ENCODE measurements at places on chromosomes 11 and 22.

- H3K36me3 ChIP-seq, result peaks cover 27% of the 10 kb centered on the region
- H3K27me3 ChIP-seq, result no peaks in the 10 kb centered on the region
- H3K4me1 ChIP-seq, result peaks cover 61% of the 10 kb centered on the region
- peak overlapping the region; percentile 89 for H3K27ac ChIP-seq
- DNase-seq, result peak; percentile 46
- H3K4me3 ChIP-seq, result peak overlapping the region; percentile 84
Observed at GRCh38 chr22:31488988-31489617, 539 bp downstream of the EIF4ENIF1 start.

GRCh38 chr22:47206164-47206563, 443.7 kb downstream of the TBC1D22A start:
- H3K27me3 ChIP-seq, result no peaks in the 10 kb centered on the region
- H3K36me3 ChIP-seq, result no peaks in the 10 kb centered on the region
- H3K4me1 ChIP-seq, result no peaks in the 10 kb centered on the region
- no peak overlapping the region for H3K27ac ChIP-seq

GRCh38 chr11:72758690-72759389, 6.6 kb upstream of the ARAP1 start:
- peaks cover 4% of the 10 kb centered on the region for H3K27me3 ChIP-seq
- H3K4me3 ChIP-seq, result no peak overlapping the region
- DNase-seq, result no peak
- peaks cover 12% of the 10 kb centered on the region for H3K4me1 ChIP-seq
- no peak overlapping the region for H3K27ac ChIP-seq
- no peaks in the 10 kb centered on the region for H3K36me3 ChIP-seq

- no peak for DNase-seq
- no peak overlapping the region for H3K4me3 ChIP-seq
- peaks cover 8% of the 10 kb centered on the region for H3K4me1 ChIP-seq
- no peaks in the 10 kb centered on the region for H3K36me3 ChIP-seq
- H3K27me3 ChIP-seq, result peaks cover 4% of the 10 kb centered on the region
- no peak overlapping the region for H3K27ac ChIP-seq
Observed at GRCh38 chr11:57900320-57900719, 123.4 kb upstream of the OR9Q1 start.

DNA sequence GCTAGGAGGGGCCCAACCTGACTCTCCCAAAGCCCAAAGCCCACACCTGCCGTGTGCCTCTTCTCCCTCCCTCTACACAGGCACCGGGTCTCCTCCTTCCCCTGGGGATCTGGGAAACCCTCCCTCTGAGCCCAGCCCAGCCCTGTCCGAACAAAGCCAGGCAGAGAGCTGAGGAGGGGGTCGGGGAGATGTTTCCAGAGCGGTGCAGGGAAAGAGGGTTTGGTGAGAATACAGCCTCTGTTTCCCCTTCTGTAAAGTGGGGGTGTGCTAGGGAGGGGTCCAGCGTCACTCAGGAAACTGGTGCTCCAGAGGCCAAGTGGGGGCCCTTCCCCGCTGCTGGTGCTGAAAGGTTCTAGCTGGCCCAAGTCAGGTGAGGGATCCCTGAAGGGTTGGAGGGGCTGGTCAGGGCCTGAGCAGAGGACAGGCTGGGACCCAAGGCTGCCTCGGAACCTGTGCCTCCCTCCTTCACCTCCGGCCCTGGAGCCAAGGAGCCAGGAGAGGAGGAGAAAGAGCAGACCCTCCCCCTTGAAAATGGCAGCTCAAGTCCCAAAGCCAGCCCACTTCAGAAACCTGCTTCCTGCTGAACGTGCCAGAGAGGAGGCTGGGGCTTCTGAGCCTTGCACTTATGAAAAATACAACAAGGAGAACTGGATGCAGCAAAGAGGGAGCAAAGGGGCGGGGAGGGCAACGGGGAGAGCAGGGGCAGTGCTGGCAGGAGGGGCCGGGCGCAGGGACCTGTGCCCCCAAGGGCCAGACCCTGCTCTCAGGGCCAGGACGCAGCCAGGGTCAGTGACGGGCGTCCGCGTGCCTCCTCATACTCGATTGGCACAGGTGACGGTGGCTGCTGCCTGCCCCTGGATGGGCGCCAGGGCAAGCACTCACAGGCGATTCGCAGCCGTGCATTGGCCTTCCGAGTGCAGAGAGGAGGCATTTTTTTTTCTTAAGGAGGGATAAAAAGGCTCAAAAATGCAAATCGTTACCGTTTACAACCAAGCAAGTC, 43.2 kb downstream of the MACROD1 start:
- peaks cover 20% of the 10 kb centered on the region for H3K27me3 ChIP-seq
- no peak for DNase-seq
- H3K4me1 ChIP-seq, result peaks cover 16% of the 10 kb centered on the region
- H3K4me3 ChIP-seq, result no peak overlapping the region

DNA sequence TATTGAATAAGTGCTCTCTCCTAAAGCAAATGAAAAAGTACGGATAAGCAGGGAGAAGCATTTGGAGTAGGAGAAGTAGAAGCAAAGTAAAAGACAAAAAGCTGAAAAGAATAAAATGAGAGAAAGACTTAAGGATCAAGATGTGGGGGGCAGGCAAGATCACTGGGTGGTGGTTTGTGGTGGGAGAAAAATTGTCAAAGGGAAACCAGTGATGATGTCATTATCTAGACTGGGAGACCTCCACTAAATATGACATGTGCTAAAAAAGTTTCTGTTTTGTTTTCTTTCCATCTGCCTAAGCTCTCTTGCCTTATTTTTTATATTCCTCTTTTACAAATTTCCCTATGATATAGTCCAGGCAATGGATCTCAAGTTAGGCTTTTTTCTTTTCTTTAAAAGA, 14.8 kb upstream of the MAML2 start:
- H3K27ac ChIP-seq, result no peak overlapping the region
- peaks cover 53% of the 10 kb centered on the region for H3K36me3 ChIP-seq
- H3K4me1 ChIP-seq, result peaks cover 19% of the 10 kb centered on the region
- H3K4me3 ChIP-seq, result no peak overlapping the region
- no peaks in the 10 kb centered on the region for H3K27me3 ChIP-seq
- no peak for DNase-seq

DNA sequence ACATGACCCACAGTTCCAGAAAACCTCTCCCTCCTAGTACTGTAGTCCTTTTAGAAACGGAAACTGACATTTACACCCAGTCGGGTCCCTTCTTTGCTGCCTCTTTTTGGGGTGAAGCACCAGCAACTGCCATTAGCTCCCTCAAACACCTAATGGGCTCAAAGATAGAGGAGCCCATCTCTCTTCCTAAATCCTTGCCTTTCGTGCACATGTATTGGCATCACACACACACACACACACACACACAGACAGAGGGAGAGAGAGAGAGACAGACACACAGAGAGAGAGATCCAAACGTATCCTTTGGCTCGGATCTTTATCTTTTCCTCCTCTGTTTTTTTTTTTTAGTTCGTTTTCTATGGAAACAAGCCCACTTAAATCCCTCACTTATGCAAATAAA, 716 bp downstream of the GRM5 start:
- no peaks in the 10 kb centered on the region for H3K36me3 ChIP-seq
- no peaks in the 10 kb centered on the region for H3K4me1 ChIP-seq
- H3K27ac ChIP-seq, result no peak overlapping the region
- DNase-seq, result no peak
- no peak overlapping the region for H3K4me3 ChIP-seq

DNA sequence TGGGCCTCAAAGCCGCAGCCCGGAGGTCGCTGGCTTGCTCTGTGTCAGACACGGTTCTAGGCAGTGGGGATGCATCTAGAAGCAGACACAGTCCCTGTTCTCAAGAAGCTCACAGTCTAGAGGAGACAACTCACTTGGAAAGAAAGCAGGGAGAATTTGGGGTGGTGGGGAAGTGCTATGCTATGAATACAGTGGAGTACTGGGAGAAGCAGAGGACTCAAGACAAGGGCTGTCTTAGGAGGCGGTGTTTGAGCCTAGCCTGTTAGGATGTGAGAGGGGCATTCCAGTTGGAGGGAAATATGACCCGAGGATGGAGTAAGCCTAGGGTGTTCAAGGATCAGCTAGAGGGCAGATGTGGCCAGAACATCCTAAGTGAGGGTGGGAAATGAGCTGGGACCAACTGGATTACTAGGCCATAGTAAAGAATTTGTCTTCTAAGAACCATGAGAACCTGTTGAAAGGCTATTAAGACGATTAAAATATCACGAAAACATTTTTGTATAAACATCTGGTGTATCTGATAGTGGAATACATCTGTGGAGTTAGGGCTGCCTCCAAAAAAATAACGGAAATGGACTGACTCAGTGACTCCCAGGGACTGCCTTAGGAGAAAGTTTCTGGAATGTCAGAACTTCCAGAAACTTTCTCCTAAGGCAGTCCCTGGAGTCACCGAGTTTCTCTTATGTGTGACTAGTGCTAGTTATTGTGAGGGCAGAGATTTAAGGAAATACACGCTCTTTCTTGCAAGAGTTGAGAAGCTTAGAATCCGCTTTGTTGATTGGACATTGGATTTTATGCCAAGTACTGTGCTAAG, 1.1 kb upstream of the PITPNB start:
- H3K4me3 ChIP-seq, result peak overlapping the region; percentile 100
- H3K27me3 ChIP-seq, result peaks cover 7% of the 10 kb centered on the region
- H3K36me3 ChIP-seq, result peaks cover 48% of the 10 kb centered on the region

- H3K27me3 ChIP-seq, result peaks cover 77% of the 10 kb centered on the region
- DNase-seq, result no peak
- H3K36me3 ChIP-seq, result no peaks in the 10 kb centered on the region
- peaks cover 2% of the 10 kb centered on the region for H3K4me1 ChIP-seq
Observed at GRCh38 chr22:45867118-45867905, 109.7 kb downstream of the WNT7B start.

GRCh38 chr11:96385187-96385586, 4.5 kb downstream of the CCDC82 start:
- no peaks in the 10 kb centered on the region for H3K27me3 ChIP-seq
- H3K27ac ChIP-seq, result no peak overlapping the region
- DNase-seq, result no peak
- H3K4me3 ChIP-seq, result no peak overlapping the region
- H3K36me3 ChIP-seq, result peaks cover 41% of the 10 kb centered on the region
- peaks cover 45% of the 10 kb centered on the region for H3K4me1 ChIP-seq

GRCh38 chr11:28470180-28470579, 362.0 kb downstream of the METTL15 start:
- no peak for DNase-seq
- H3K27ac ChIP-seq, result no peak overlapping the region
- H3K27me3 ChIP-seq, result no peaks in the 10 kb centered on the region

DNA sequence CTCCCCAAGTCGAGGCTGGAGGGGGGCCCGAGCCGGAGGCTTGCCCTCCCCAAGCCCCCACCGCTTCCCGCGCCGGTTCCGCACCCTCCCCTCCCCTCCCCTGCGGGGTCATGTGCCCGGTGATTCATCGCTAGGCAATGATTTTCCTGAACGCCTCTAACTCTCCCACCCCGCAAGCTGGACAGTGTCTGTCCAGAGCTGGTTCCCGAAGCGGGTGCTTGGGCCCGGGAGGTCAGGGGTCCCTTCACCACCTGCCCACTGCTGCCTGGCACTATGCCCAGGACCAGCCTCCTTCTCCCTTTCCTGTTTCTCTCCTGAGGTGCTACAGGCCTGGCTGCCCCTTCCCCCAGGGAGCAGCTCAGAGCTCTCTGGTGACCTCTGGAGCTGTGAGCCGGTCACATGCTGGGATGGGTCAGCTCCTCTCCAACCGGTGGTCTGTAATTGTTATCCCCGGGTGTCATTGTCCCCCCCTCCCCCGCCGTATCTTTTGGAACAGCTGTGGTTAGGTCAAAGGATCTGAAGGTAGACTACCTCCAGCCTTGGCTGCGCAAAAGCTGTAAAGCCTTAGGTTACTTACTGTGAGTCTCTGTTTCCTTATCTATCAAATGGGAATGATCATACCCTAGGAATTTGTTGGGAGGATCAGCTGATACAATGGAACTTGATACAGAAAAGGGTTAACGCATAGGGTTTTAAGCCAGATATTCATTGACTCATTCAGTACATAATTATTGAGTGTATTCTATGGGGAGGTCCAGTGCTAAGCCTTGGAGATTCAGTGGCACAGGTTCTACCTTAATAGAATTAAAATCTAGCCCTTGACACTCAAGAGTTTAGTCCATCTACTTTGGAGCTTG, 753 bp downstream of the STX3 start:
- H3K4me3 ChIP-seq, result peak overlapping the region; percentile 78
- peaks cover 16% of the 10 kb centered on the region for H3K27me3 ChIP-seq
- DNase-seq, result peak; percentile 62
- peaks cover 29% of the 10 kb centered on the region for H3K4me1 ChIP-seq

GRCh38 chr11:134512571-134513538, 100.8 kb upstream of the B3GAT1 start:
- H3K4me3 ChIP-seq, result no peak overlapping the region
- no peak overlapping the region for H3K27ac ChIP-seq
- peaks cover 18% of the 10 kb centered on the region for H3K27me3 ChIP-seq
- no peaks in the 10 kb centered on the region for H3K36me3 ChIP-seq
- H3K4me1 ChIP-seq, result no peaks in the 10 kb centered on the region
- DNase-seq, result peak; percentile 12

GRCh38 chr11:130550150-130550549, 101.7 kb downstream of the ADAMTS15 start:
- no peak overlapping the region for H3K4me3 ChIP-seq
- H3K27ac ChIP-seq, result no peak overlapping the region
- DNase-seq, result no peak

DNA sequence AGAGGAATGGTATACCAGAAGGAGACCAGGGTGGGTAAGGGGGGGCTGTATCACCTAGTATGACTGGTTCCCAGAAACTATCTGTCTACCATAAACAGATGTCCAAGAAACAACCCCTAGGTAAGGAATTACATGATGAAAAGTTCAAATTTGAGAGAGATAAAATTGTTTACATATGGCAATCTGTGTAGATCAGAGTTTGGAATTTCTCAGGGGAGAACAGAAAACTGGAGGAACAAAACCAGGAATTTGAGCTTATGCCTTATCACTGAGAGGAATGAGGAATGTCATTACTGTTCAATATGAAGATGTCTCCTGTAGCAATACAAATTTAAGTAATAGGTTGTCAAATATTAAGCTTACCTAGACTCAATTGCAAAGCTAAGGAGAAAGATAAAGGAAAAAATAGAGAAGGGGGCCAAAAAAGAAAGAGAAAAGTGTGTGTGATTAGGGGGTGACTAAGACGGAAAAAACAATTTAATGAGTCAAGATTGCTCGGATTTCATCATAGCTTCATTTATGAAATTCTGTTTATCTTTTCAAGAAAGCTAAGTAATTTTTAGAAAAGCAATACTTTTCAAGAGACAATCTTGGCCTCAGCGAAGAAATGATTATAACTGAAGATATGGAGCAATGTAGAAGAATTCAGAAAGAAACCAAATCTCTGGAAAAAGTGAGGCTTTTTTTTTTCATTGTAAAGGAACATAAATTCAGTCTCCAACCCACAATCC, 117.8 kb downstream of the APOL5 start:
- H3K27me3 ChIP-seq, result peaks cover 33% of the 10 kb centered on the region
- DNase-seq, result no peak
- H3K4me1 ChIP-seq, result peaks cover 2% of the 10 kb centered on the region
- H3K4me3 ChIP-seq, result no peak overlapping the region
- H3K36me3 ChIP-seq, result no peaks in the 10 kb centered on the region
- H3K27ac ChIP-seq, result no peak overlapping the region

DNA sequence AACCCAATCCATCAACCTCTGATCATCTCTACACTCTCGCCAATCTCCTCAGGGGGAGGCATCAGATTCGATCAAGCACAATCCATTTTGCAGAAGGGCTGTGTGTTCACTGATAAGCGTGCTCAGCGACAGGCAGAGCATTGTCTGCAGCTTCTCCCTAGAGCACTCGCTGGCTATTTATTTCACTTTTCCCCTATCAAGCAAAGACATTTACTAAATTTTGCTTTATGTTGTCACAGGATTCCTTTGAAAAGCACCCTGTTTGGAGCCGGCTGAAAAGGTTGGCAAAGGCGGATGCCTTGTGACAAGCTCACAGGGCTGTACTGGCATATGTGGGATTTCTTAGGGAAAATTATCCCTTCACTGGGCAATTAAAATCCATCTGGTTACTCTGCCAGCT, 1381.5 kb upstream of the TENM4 start:
- no peaks in the 10 kb centered on the region for H3K4me1 ChIP-seq
- H3K4me3 ChIP-seq, result no peak overlapping the region
- no peaks in the 10 kb centered on the region for H3K27me3 ChIP-seq
- DNase-seq, result no peak
- no peak overlapping the region for H3K27ac ChIP-seq

All from activated naive CD4-positive, alpha-beta T cell treated with anti-CD3 and anti-CD28 coated beads, Interleukin-2, amount 10 ng/mL, durations not matched to agents 7 days and 5 days (primary cell).